ENCODE measurements at places on chromosomes 1 and 21. TPM values are rescaled to one million over a fixed set of nuclear protein-coding genes. Genes with fewer than 3 reads are reported as not detected.

The HSPB7 gene
- total RNA-seq = not detected

The BCAN gene
- not detected for total RNA-seq

The SLAMF8 gene
- 0.34 TPM for total RNA-seq

The SPRR2F gene
- not detected for total RNA-seq

The CRNN gene
- not detected for total RNA-seq

The HOOK1 gene
- total RNA-seq = 0.90 TPM

The RCAN1 gene
- 21.8 TPM for total RNA-seq

The CD48 gene
- total RNA-seq = 103 TPM

The ATP6V1G3 gene
- not detected for total RNA-seq

The PRMT6 gene
- total RNA-seq = 21.0 TPM

The ANGPTL3 gene
- not detected for total RNA-seq

The SH2D5 gene
- 0.05 TPM for total RNA-seq

DNA sequence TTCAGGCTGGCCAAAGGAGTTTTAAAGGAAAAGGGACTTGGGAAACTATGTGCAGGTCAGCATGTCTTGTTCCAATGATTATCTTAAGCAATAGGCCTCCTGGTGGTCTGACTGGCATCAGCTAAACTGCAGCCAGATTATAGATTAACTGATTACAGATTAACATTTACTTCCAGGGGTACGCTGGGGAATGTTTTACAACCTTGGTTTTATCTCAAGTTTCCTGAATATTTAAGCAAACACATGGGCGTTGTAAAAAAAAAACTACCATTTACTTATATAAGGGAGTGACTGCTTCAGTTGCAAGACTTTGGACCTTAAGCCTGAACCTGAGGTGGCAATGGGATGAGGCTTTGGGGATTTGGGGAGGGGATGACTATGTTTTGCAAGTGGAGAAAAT lies 600.6 kb upstream of the B3GALT2 start:
- no peaks in the 10 kb centered on the region for H3K36me3 ChIP-seq
- H3K4me1 ChIP-seq = no peaks in the 10 kb centered on the region
- H3K27me3 ChIP-seq = no peaks in the 10 kb centered on the region
- no peak for DNase-seq
- H3K27ac ChIP-seq = no peak overlapping the region
- no peak overlapping the region for H3K4me3 ChIP-seq

GRCh38 chr1:92575123-92575522 lies 88.4 kb upstream of the GFI1 start:
- H3K4me3 ChIP-seq = peak overlapping the region; percentile 93
- peaks cover 66% of the 10 kb centered on the region for H3K36me3 ChIP-seq
- H3K27me3 ChIP-seq = no peaks in the 10 kb centered on the region
- DNase-seq = no peak
- H3K27ac ChIP-seq = peak overlapping the region; percentile 95

DNA sequence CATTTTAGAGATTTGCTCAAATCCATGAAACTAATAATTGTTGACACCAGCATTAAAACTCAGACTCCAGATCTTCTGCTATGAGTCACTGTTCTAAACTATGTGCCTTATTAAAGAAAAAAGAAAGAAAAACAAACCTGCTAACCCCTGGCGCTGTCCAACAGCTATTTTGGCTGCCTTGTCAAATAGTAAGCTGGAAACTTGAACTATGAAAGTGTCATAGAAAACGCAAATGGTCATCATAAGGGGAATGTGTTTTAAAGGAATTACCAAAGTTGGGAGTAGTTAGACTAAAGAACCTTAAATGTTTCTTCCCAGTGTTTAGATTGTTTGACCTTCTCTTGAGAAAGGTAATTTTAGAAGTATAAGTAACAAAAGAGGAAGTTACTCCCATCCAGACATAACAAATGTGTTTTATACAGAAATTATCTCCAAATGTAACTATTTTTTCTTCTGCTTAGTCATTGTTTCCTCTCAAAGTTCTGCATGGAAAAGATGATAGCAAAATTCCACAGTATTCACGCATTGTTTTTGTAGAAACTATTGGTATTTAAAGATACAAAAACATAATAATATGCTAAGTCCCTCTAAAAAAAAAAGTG lies 272.4 kb downstream of the TPR start:
- no peak overlapping the region for H3K4me3 ChIP-seq
- no peak for DNase-seq
- no peaks in the 10 kb centered on the region for H3K4me1 ChIP-seq
- no peak overlapping the region for H3K27ac ChIP-seq
- peaks cover 6% of the 10 kb centered on the region for H3K27me3 ChIP-seq
- no peaks in the 10 kb centered on the region for H3K36me3 ChIP-seq

GRCh38 chr1:169015464-169015863 lies 91.0 kb upstream of the ATP1B1 start:
- no peaks in the 10 kb centered on the region for H3K36me3 ChIP-seq
- H3K27me3 ChIP-seq = peaks cover 3% of the 10 kb centered on the region
- DNase-seq = no peak
- no peak overlapping the region for H3K4me3 ChIP-seq
- peaks cover 7% of the 10 kb centered on the region for H3K4me1 ChIP-seq

- H3K27ac ChIP-seq = peak overlapping the region; percentile 3
- H3K36me3 ChIP-seq = peaks cover 58% of the 10 kb centered on the region
- peaks cover 25% of the 10 kb centered on the region for H3K4me1 ChIP-seq
- H3K4me3 ChIP-seq = no peak overlapping the region
- DNase-seq = no peak
Measured at GRCh38 chr1:40738831-40739230, 44.8 kb upstream of the KCNQ4 start.

DNA sequence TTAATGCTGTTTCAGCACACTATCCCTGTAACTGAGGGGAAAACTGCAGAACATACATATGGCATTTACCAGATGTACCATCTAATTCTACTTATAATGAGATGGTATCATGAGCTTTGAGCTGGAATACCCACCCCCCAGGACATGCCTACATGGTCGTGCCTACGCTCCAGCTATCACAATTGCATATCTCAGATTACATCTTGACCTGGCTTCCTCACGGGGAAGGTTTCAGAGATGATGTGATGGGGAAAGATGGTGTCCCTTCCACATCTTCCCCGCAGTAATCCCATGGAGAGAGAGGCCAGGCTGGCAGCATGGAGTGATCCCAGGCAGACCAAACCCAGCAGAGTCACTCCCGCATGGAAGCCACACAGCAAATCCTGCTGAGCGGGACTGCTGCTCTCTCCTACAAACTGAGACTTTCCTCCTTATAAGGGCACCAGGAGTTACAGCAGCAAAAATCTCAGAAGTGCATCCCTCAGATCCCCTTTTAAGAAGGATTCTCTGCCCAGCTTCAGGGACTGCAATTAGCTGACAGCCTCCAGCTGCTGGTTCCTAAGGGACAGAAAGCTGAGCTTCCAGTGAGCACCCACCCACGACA lies 67.1 kb downstream of the KCNH1 start:
- H3K27me3 ChIP-seq = no peaks in the 10 kb centered on the region
- H3K4me3 ChIP-seq = no peak overlapping the region
- H3K4me1 ChIP-seq = no peaks in the 10 kb centered on the region
- no peaks in the 10 kb centered on the region for H3K36me3 ChIP-seq

DNA sequence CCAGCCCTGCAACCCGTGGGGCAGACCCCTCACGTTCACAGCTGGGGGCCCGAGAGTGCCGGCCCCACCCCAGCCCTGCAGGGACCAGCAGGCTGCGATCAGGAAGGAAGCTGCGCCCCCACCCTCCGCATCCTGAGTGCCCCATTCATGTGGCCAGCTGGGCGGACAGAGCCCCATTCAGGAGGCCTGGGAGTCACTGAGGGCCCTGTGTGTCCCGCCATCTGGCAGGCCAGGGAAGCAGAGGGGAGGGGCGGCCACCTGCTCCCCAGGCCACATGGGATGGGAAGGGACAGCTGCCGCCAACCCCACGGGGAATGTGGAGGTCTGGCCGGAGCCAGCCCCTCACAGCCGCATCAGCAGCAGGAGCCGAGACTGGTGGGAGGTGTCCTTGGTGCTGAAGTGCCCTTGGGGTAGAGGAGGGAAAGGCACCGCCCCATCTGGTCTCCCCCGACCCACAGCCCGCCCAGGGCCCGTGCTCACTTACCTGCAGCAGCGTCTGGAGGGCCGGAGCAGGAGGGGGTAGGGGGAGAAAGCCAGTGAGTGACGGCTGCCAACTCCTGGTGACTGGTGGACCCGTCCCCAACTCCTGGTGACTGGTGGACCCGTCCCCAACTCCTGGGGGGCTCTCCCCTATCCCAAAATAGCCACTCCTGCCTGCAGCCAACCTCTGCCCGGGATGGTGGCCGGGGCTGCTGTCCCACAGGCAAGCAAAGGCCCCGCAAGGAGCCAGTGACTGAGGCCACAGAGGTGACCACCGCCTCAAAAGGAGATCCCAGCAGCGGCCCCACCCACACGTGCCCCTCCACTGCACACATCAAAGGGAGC lies 8.7 kb downstream of the ACAP3 start:
- H3K27me3 ChIP-seq = no peaks in the 10 kb centered on the region
- DNase-seq = no peak
- no peak overlapping the region for H3K27ac ChIP-seq
- no peaks in the 10 kb centered on the region for H3K4me1 ChIP-seq
- H3K36me3 ChIP-seq = no peaks in the 10 kb centered on the region
- no peak overlapping the region for H3K4me3 ChIP-seq

DNA sequence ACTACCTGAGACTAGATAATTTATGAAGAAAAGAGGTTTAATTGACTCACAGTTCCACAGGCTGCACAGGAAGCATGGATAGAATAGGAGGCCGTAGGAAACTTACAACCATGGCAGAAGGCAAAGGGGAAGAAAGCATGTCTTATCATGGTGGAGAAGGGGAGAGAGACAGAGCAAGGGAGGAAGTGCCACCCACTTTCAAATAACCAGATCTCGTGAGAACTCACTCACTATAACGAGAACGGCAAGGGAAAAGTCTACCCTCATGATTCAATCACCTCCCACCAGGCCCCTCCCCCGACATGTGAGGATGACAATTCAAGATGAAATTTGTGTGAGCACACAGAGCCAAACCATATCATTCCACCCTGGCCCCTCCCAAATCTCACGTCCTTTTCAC lies 4.7 kb upstream of the C21orf91 start:
- peaks cover 13% of the 10 kb centered on the region for H3K4me1 ChIP-seq
- H3K27ac ChIP-seq = no peak overlapping the region
- H3K27me3 ChIP-seq = no peaks in the 10 kb centered on the region
- no peak for DNase-seq
- peaks cover 14% of the 10 kb centered on the region for H3K36me3 ChIP-seq

DNA sequence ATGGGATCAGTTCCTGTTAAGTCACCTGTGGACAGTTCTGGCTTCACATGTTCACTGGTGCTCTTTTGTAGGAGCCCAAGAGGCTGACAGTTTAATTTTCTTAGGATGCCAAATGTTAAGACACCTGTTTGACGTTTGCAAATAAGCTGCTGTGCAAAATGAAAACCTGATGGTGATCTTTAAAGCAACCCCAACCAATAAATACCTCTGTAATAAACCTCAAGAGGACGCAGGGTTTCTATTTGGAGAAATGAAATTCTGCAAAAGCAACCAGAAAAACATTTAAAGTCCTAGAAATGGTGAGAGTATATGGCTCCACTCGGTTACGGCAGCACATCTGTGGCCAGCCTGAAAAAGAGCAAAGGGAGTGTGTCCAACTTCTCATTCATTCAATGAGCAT lies 5.7 kb upstream of the RHEX start:
- H3K4me1 ChIP-seq = peaks cover 16% of the 10 kb centered on the region
- peaks cover 18% of the 10 kb centered on the region for H3K27me3 ChIP-seq

DNA sequence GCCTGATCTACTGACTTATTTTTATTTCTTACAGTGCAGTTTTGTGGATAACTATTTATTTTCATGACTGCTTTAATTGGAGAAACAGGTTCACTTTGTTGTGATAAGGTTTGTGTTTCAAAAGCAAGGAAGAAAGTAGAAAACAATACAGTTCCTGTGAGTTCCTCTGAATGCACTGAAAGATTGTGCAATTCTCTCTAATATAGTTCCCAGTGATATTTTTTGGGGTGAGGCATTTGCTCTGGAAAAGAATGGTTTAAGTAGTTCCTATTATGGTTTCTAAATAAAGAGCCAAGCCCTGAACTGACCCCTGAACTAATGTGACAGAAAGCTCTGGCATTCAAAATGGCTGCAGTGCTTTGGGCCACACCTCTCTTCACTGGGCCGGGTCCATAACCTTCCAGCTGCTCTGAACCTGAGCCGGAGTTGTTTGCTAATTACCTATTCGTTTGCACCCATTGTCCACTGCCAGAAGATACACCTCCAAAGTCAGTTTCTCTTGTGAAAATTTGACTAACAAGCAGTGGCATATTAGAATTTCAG lies 56.6 kb upstream of the VTCN1 start:
- no peaks in the 10 kb centered on the region for H3K36me3 ChIP-seq
- no peak for DNase-seq
- H3K27me3 ChIP-seq = no peaks in the 10 kb centered on the region

DNA sequence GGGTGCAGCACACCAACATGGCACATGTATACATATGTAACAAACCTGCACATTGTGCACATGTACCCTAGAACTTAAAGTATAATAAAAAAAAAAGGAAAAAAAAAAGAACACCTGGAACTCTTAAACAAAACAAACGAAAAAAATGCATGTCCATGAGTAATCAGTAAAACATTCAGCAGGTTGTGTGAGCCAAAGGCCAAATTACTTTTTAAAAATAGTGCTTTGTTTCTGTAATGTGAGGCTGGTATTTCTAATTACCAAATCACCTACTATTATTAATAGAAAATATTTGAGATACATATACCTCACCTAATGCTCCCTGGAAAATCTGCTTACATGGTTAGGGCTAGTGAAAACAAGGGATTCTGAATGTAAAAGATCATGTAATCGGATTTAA lies 294.4 kb upstream of the NR5A2 start:
- H3K27me3 ChIP-seq = peaks cover 1% of the 10 kb centered on the region
- H3K27ac ChIP-seq = no peak overlapping the region
- no peaks in the 10 kb centered on the region for H3K4me1 ChIP-seq
- no peak overlapping the region for H3K4me3 ChIP-seq

GRCh38 chr1:228292609-228292911 lies 84.7 kb downstream of the OBSCN start:
- H3K27ac ChIP-seq = no peak overlapping the region

DNA sequence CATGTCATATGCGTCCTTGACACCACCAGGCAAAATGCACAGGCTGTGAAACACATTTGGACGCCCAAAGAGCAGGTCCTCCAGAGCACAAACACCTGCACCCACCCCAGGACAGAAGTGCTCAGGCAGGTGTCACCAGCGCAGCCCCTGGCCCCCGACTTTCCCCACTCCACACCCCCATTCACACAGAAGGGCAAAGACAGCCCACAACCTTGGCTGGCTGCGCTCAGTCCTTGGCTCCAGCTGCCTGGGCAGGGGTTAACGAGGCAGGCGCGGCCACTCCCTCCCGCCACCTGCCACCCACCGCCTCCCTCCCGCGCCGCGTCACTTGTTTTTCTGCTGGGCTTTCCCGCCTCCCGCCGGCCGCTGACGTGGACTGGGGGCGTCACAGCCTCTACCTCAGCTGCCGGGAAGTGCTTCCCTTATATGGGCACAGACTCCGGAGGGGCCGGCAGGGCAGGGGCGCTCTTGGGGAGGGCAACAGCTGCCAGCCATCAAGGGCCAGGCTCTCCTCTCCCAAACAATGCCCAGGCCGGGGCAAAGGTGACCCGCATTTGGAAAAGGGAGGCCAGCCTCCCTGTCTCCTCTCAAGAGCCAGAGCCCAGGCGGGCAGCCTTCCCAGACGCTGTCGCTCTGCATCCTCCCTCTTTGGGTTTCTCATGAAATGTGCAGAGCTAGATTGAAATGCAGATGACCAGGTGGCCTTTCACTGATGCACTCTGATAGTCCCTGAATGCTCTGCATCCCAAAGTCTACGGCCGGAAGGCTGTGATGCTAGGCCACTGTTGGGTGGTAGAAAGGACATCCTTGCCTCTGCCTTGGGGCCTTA lies 14.8 kb upstream of the BTG2 start:
- no peaks in the 10 kb centered on the region for H3K36me3 ChIP-seq
- no peaks in the 10 kb centered on the region for H3K27me3 ChIP-seq
- peaks cover 75% of the 10 kb centered on the region for H3K4me1 ChIP-seq
- peak overlapping the region; percentile 99 for H3K27ac ChIP-seq

GRCh38 chr1:201252944-201253371 lies 30.3 kb upstream of the PKP1 start:
- H3K4me1 ChIP-seq = no peaks in the 10 kb centered on the region
- H3K27me3 ChIP-seq = no peaks in the 10 kb centered on the region
- no peak for DNase-seq
- no peak overlapping the region for H3K27ac ChIP-seq
- no peak overlapping the region for H3K4me3 ChIP-seq
